Activated CD8-positive, alpha-beta memory T cell treated with anti-CD3 and anti-CD28 coated beads, Interleukin-2, amount 10 ng/mL, durations not matched to agents 7 days and 5 days (primary cell): ENCODE measurements at places on chromosomes 4 and X.

DNA sequence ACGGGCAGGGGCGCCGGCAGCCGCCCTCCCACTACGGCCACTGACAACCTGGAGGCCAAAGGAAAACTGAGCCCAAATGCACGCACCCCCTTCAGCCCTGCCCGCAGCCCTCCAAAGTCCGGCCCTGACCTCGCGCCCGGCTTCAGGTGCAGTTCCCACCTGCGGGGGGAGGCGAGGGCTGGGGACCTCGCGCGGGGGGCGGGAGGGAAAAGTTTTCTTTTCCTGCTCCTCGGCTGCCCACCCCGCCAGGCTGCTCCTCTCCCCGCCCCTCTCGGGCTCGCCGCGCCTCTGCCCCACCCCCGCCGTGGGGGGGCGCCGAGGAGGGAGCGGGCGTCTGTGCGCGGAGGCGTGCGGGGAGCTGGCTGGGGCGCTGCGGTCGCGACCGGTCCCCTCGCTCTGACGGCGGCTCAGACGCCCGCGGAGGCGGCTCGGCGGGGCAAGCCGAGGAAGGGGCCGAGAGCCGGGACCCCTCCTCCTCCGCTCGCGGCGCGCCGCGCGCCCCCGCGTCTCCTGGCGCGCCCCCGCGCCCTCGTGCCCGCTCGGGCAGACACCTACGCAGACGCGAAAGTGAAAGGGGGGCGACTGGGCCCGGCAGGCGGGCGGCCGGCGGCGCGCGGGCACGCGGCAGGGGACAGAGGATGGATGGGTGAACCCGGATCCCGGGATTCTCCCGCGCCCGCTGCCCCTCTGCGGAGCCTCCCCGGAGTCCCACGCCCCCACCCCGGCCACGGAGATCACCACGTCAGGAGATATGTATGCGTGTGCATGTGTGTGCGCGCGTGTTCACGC is 3.1 kb upstream of the NR3C2 start:
- DNase-seq = peak; percentile 79

- no peak for DNase-seq
These were observed 63.2 kb downstream of the PHEX start for GRCh38 chrX:22095286-22095685.

- no peak for DNase-seq
These were observed 475.4 kb upstream of the RPS6KA3 start for GRCh38 chrX:20742106-20742505.

DNA sequence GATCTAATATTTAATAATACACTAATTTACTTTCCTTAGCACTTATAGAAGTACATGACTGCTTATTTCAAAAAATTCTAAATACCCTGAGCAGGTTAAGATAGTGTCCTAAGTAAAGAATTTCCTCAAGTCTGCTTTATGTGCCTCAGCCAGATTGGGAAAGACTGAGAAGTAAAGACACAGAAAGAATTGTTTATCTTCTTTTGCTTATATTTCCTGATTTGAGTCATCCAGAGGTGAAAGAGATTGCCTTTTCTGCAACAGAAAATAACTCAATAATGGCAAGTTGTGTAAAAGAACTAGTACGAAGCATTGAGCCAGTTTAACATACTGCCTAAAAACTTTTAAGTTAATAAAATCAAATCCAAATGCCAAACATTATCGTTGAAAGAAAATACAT is 45.0 kb downstream of the NAF1 start:
- DNase-seq = no peak

DNA sequence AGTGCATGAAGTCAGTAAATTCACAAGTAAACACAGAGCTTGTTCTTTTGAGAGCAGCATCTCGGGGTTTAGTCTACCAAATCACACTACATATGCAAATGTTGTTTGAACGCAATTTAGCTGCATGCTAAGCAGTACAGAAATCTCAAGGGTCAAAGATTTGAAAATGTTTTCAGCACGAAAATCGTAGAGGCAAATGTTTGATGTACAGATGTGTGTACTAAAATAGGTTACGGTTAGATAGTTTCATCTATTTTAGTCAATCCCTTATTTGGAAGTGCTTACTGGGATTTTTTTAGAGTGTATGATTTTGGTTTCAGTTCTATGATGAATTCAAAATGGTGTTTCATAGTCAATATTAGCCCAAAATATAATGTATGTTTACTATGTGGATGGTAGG is 1928.2 kb upstream of the TENM3 start:
- no peak for DNase-seq

DNA sequence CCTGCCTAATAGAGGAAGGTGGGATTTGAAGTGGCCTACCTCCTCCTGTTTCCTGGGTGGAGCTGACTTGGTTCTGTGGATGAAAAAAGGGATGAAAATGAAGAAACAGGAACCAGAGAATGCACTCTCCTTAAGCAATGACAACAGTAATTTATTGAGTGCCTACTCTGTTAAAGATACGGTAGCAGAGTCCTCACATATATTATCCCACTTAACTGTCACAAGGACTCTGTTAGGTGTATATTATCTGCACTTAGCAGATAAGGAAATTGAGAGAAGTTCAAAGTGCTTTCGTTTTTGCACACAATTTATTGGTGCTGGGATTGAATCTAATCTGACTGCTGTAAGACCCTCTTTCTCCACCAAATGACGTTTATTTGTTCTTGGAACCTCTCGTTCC is 301.2 kb downstream of the PACRGL start:
- no peak for DNase-seq

DNA sequence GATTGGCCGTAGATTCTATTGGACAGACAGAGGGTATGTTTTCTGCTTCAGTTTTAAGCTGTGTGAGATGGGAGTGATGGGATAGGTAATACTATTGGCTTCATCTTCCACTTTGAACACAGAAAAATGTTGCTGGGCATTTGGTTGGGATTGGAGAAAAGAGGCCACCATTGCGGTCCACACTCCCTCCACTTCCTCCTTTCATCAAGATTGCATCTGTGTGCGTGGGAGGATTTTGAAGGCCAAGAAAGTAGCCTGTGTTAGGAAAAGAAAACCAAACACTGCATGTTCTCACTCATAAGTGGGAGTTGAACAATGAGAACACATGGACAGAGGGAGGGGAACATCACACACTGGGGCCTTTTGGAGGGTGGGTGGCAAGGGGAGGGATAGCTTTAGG is 56.4 kb downstream of the EGF start:
- DNase-seq = no peak

- no peak for DNase-seq
These were observed 9.1 kb upstream of the HSPA4L start for GRCh38 chr4:127772769-127773671.

GRCh38 chr4:73815145-73815544 is 21.3 kb upstream of the CXCL6 start:
- DNase-seq = no peak

- DNase-seq = no peak
These were observed 65.2 kb upstream of the SLC7A11 start for GRCh38 chr4:138307319-138307718.

- no peak for DNase-seq
These were observed 9.4 kb upstream of the PAK3 start for GRCh38 chrX:111086591-111087006.

- no peak for DNase-seq
These were observed 89.0 kb downstream of the SH3KBP1 start for GRCh38 chrX:19798423-19798822.

GRCh38 chr4:68404153-68404552 is 43.1 kb upstream of the TMPRSS11E start:
- no peak for DNase-seq

- DNase-seq = no peak
These were observed 23.6 kb downstream of the CFAP99 start for GRCh38 chr4:2442175-2442993.

- no peak for DNase-seq
These were observed 143.9 kb upstream of the DIPK2B start for GRCh38 chrX:45344594-45344993.

GRCh38 chr4:48193921-48194468 is 59.9 kb upstream of the TXK start:
- DNase-seq = no peak

- DNase-seq = no peak
These were observed 51.9 kb downstream of the FAM114A1 start for GRCh38 chr4:38919494-38919893.

DNA sequence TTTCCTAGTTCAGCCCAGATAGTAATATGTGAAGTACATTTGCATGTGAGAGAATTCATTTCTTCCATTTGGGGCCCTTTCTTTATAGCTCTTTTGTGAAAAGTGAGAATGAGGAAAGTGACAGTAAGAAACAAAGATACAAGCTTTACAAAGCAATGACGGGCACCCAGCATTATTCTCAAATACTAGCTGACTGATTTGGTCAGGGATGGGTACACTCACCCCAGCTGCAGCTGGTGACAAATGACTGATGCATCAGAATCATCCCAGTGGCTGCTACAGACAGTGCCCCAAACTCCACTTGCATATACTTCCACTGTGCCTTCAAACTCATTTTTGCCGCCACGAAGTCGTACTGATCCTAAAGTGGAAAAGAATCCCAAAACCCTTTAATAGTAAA is 14.8 kb downstream of the PRSS12 start:
- no peak for DNase-seq

DNA sequence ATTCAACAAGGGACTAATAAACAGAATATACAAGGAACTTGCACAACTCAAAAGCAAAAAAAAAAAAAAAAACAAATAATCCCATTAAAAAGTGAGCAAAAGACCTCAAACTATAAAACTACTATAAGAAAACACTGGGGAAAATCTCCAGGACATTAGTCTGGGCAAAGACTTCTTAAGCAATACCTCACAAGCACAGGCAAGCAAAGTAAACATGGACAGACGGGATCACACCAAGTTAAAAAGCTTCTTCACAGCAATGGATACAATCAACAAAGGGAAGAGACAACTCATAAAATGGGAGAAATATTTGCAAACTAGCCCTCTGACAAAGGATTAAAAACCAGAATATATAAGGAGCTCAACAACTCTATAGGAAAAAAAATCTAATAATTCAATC is 17.1 kb upstream of the BMP15 start:
- DNase-seq = no peak

DNA sequence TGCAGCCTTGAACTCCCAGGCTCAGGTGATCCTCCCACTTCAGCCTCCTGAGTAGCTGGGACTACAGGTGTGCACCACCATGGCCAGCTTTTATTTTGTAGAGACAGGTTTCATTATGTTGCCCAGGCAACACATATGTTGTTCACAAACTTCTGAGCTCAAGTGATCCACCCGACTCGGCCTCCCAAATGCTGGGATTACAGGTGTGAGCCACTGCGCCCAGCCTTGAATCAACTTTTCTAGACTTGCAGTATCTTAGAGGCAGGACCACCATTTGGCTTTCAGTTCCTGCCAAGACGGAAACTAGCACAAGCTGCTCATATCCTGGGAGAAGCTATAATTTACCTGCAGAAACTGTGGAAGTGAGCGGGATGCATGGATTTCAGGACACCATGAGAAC is 19.9 kb downstream of the NAT8L start:
- no peak for DNase-seq

DNA sequence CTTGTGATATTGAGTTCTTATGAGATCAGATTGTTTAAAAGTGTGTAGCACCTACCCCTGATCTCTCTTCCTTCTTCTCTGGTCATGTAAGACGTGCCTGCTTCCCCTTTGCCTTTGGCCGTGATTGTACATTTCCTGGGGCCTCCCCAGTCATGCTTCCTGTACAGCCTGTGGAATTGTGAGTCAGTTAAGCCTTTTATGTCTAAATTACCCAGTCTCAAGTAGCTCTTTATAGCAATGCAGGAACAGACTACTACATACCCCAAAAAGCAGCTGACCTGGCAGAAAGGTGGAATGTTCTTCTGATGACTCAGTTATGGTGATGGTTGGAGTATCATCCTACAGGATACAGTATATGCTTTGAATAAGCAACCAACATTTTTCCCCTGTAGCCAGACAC is 11.4 kb upstream of the MCUB start:
- DNase-seq = no peak

- no peak for DNase-seq
These were observed 723.2 kb upstream of the AGA start for GRCh38 chr4:178165251-178165950.

DNA sequence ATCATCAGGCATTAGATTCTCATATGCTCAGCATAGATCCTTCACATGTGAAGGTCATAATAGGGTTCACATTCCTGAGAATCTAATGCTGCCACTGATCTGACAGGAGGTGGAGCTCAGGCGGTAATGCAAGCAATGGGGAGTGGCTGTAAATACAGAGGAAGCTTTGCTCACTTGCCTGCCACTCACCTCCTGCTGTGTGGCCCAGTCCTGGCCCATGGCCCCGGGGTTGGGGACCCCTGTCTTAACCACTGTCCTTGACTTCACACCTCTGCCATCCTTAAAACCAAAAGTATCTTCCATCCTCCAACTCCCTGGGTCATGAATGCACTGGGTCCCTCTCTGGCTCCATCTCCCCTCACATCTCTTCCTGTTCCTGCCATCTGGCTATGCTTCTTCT is 129.1 kb downstream of the HMX1 start:
- no peak for DNase-seq

DNA sequence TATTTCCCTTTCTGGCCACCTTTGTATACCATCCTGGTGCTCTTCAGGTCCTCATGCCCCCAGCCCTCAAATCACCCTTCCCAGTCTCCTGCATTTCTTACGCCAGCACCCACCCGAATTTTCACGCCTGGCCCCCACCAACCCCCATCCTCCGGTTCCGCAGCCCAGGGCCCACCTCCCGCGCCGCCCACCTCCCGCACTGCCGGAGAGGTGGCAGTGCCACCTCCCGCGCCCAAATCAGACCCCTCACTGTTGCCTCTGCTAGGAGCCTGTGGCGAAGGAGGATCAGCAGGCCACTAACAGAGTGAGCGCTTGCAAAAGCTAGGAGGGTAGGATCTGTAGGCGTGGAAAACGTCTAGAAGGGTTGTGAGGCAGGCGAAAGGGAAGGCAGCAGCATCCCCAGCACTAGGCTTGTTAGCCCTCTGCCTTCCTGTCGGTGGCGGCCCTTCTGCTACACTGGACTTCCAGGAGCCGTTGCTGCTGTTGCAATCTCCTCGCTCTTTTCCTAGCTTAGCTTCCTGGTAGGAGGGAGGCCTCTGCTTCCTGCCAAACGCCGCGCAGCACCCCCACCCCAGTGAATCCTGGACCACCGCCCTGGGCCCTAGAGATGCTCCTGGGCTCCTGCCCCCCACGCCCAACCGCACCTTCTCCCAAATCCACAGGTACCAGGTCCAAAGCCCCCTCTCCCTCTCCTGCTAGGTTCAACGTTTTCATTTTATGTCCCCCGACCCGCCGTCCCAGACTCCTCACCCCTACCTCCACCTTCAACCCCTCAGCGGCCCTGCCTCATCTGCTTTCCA is 51.0 kb downstream of the SPIN2B start:
- DNase-seq = no peak

DNA sequence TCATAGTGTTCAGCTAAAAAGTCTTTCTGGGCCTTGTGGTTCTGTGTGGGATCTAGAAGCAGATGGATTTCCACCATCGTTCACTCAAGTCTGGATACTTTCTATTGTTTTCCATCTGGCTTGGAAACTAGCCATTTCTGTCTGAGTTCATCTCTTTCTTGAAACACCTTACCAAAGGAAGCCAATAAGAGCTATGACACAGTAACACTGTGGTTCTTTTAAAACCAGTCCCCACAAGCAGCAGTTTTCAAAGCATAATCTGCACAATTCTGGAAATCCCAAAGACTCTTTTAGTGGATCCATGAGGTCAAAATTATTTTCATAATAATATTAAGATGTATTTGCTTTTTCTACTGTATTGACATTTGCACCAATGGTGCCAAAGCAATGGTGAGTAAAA is 234.2 kb upstream of the TET2 start:
- no peak for DNase-seq

- no peak for DNase-seq
These were observed 3.7 kb upstream of the SETD7 start for GRCh38 chr4:139559687-139560086.

GRCh38 chrX:118627084-118627758 is 100.2 kb upstream of the IL13RA1 start:
- no peak for DNase-seq

- no peak for DNase-seq
These were observed 172.9 kb downstream of the KCNIP4 start for GRCh38 chr4:21775703-21776102.
